Ureter (tissue), 1 donor: ENCODE measurements at places on chromosomes 7 and 10. TPM values are rescaled to one million over a fixed set of nuclear protein-coding genes. Genes with fewer than 3 reads are reported as not detected.

GRCh38 chr10:101130984-101131961 lies at the start of gene TLX1:
Gene TLX1 (plus strand): TSS chr10:101131300. CDS start chr10:101131542, 242 bp downstream.
- DNase-seq = no peak

- DNase-seq = no peak
Observed at GRCh38 chr7:3760651-3761050, 459.6 kb downstream of the SDK1 start.

GRCh38 chr10:30749385-30749784 lies 119.8 kb upstream of the LYZL2 start:
- no peak for DNase-seq

- DNase-seq = no peak
Observed at GRCh38 chr10:124614003-124614659, 130.0 kb downstream of the FAM53B start.

GRCh38 chr10:124142960-124143359 lies 49.6 kb upstream of the CHST15 start:
- DNase-seq = no peak

GRCh38 chr10:133276435-133277201 lies at the start of gene ADAM8:
Gene ADAM8 (minus strand): TSS chr10:133276868. CDS start chr10:133276817, 51 bp downstream.
- no peak for DNase-seq

- DNase-seq = no peak
Observed at GRCh38 chr10:17375936-17376584, 78.3 kb downstream of the ST8SIA6 start.

GRCh38 chr7:151244196-151244840 lies 4.2 kb downstream of the SMARCD3 start:
- DNase-seq = no peak

DNA sequence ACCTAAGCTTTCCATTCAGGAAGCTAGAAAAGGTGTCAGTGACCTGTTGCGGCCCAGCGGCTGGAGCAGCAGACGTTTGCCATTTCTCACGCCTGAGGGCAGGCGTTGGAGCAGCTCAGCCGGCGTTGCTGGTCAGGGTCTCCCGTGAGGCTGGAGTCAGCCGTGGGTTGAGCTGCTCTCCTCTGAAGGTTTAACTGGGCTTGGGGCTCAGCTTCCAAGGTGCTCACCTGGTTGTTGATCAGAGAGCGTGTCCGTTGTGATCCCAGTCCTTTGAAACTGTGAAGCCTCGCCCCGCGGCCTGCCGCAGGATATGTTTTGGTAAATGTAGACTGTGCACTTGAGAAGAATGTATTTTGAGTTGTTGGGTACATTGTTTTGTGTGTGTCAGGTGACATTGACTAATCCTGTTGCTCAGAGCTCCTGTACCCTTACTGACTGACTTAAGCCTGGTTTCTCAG lies 20.6 kb upstream of the PWWP2B start:
- DNase-seq = no peak

- DNase-seq = no peak
Observed at GRCh38 chr7:935874-936385, 18.6 kb downstream of the ADAP1 start.

GRCh38 chr7:24825931-24826661 lies 68.8 kb upstream of the GSDME start:
- DNase-seq = no peak

GRCh38 chr7:116726713-116727431 lies 54.9 kb downstream of the MET start:
- DNase-seq = no peak

- no peak for DNase-seq
Observed at GRCh38 chr7:29449569-29450260, 113.9 kb upstream of the PRR15 start.

DNA sequence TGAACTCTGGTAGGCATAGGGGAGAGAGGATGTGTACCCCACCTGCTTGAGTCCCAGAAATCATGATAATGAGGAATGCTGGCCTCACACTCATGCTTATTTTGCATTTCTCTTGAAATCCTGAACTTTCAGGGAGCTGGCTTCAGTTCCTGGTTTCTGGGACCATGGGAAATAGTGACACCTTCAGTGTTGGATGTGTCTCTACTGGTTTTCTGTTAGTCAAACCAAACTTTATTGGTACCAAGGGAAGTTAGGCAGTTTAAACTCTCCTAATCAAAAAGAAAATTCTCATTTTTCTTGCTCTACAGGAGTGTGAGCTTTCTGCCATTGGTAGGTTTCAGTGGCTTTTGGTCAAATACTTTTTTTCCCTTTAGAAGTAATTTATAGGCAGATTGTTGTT lies 11.8 kb upstream of the PCGF5 start:
- DNase-seq = no peak

GRCh38 chr7:6536262-6537260 lies 14.7 kb downstream of the GRID2IP start:
- no peak for DNase-seq

GRCh38 chr10:67239864-67240497 lies 314.1 kb downstream of the LRRTM3 start:
- no peak for DNase-seq

GRCh38 chr10:96896884-96897589 lies 64.9 kb downstream of the LCOR start:
- no peak for DNase-seq

- no peak for DNase-seq
Observed at GRCh38 chr10:1413823-1414222, 323.5 kb downstream of the ADARB2 start.

DNA sequence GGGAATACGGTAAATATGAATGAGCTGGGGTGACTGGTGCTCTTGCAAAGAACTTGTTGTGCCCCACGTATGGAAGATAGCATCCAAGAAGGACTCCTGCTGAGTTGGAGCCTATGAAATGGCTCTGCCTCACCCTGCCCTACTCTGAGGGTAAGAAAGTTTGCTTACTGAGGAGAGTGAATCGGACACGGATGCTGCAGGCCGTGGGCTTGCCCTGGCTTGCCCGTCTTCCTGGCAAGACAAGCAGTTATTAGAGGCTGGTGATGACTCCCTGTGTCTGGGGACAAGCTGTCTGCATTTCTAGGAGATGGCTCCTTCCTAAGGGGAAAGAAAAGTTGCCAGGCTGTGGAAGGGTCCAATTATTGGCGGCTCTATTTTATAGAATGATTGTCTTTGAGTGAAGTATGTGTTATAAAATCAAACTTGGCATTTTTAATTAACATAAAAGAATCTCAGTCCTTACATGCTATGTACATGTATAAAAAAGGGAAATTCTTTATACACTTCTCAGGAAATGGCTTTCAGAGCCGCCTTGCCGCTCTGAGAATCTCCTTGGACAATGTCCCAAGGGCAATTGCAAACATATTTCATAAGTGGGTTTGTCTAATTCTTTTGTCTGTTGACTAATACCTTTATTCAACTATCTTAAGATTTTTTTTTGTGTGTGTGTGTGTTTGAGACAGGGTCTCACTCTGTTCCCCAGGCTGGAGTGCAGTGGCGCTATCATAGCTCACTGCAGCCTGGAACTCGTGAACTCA lies 64.6 kb downstream of the CYP26A1 start:
- DNase-seq = peak; percentile 65

DNA sequence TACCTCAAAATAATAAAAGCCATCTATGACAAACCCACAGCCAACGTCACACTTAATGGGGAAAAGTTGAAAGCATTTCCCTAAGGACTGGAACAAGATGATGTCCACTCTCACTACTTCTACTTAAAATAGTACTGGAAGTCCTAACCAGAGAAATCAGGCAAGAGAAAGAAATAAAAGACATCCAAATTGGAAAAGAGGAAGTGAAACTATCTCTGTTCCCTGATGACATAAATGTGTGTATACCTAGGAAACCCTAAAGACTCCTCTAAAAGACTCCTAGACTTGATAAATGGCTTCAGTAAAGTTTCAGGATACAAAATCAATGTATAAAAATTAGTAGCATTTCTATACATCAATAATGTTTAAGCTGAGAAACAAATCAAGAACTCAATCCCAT lies 314.1 kb downstream of the WDR37 start:
- no peak for DNase-seq

SPDYE2B gene
- not detected for total RNA-seq

BAZ1B gene
- 65.0 TPM for total RNA-seq

RASSF4 gene
- total RNA-seq = 22.7 TPM

SLC13A1 gene
- not detected for total RNA-seq

AGAP9 gene
- total RNA-seq = 23.5 TPM

SEMA3C gene
- total RNA-seq = 111 TPM

CHAT gene
- not detected for total RNA-seq

ARHGEF35 gene
- 9.7 TPM for total RNA-seq

ZNF365 gene
- 0.21 TPM for total RNA-seq

CAV2 gene
- total RNA-seq = 64.4 TPM

GPR37 gene
- total RNA-seq = 1.6 TPM

ST8SIA6 gene
- total RNA-seq = 0.73 TPM

NRP1 gene
- 68.3 TPM for total RNA-seq

SRPK2 gene
- total RNA-seq = 54.1 TPM

PRPF18 gene
- 25.2 TPM for total RNA-seq

TSPAN12 gene
- 18.8 TPM for total RNA-seq

MMRN2 gene
- total RNA-seq = 99.0 TPM
